ENCODE measurements at places on chromosomes 3 and 15.
A peak's percentile ranks its signal among the peaks of the same experiment; 100 is the strongest.

GRCh38 chr3:192042116-192042515 is 581.2 kb downstream of the PYDC2 start:
- DNase-seq: no peak

DNA sequence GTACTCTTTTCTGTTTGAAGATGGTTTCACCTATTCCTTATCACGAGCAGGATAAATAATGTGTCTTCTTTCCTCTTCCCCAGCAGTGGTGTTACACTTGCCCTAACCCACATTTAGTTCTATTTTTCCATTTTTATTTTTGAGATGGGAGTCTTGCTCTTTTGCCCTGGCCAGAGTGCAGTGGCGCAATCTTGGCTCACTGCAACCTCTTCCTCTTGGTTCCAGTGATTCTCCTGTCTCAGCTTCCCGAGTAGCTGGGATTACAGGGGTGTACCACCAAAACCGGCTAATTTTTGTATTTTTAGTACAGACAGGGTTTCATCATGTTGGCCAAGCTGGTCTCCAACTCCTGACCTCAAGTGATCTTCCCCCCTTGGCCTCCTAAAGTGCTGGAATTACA is 372.4 kb downstream of the FOXP1 start:
- DNase-seq: no peak

GRCh38 chr3:47890126-47890827 is 87.3 kb downstream of the DHX30 start:
- no peak for DNase-seq

DNA sequence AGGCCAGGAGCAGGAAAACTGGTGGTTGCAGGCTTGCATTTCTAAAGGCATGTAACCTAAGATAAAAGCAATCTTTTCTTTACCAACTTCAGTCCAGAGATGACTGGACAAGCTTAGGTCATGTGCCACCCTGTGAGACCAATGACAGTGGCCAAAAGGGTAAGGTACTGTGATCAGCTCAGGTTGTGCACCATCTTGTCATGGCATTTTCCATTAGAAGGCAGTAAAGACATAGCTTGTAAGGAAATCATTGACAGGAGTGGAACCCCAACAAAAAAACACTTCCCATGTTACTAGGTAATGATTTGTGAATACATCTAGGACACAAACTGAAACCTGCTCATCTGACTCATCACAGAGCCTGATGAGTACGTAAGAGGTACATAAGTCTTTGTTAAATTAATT is 35.2 kb downstream of the SSR3 start:
- DNase-seq: no peak

GRCh38 chr3:115834068-115834467 is 210.8 kb downstream of the GAP43 start:
- no peak for DNase-seq

DNA sequence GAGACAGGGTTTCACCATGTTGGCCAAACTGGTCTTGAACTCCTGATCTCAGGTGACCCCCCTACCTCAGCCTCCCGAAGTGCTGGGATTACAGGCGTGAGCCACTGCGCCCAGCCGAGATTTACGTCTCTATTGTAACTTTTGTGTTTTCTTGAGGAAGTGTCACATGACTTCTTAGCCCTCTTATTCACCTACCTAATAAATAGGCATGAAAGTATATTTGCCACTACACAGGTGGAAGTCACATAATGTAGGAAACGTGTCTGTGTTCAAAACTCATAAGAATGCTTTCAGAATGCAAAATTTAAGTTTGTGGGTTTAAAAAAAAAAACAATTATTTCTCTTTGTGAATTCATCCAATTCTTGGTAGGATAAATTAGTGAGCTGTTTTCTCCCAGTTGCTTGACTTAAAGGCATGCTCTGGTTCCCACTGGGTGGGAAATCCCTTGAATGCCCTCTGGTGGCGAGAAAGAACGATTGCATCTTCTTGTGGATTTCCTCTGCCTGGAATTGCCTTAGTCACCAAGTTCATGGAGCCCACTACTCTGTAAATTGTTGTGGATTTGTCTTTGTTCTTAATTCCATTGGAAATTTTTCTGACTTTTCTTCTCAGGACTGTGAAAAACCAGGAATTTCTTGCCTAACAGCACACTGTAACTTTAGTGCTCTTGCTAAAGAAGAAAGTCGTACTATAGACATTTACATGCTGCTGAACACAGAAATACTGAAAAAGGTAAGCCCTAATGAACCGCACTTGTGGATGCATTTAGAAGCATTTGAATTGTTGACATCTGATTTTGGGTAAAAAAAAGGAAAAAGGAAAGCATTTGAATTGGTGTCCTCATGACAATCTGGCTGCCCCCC is 82.2 kb upstream of the CTDSPL start:
- no peak for DNase-seq

DNA sequence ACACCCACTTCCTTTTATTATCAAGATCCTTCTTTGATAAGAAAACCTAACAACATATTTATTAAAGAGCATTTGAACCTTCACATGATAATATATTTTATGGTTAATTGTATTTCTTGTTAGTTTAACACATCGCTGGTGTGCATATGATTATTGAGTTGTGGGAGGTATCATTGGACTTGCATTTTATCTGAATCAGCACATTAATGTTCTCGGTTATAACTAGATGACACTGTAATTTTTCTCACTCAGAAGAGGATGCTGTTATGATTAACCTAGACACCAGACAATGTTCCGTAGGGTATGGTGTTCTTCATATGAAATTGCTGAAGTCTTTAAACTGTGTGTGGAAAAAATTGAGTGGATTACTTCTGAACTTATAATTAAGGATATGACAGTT is 1188.3 kb upstream of the EPHA6 start:
- DNase-seq: no peak

- DNase-seq: no peak
Measured at GRCh38 chr15:98855067-98855814, 152.4 kb downstream of the PGPEP1L start.

DNA sequence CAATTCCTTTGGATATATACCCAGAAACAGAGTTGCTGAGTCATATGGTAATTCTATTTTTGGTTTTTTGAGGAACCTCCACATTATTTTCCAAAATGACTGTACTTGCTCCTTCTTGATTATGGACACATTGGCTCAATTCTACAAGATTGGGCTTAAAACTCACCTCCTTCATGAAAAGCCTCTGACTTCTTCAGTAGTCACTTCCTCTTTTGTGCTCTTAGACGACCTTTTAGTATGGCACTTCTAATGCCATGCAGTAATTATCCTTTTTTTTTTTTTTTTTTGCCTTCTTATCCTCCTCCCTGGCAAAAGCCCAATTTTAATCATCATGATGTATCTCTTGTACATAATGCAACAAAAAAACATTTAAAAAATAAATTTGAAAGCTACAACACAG is 33.0 kb upstream of the ABHD17C start:
- DNase-seq: no peak

- no peak for DNase-seq
Measured at GRCh38 chr3:23781051-23781450, 24.7 kb upstream of the UBE2E1 start.

DNA sequence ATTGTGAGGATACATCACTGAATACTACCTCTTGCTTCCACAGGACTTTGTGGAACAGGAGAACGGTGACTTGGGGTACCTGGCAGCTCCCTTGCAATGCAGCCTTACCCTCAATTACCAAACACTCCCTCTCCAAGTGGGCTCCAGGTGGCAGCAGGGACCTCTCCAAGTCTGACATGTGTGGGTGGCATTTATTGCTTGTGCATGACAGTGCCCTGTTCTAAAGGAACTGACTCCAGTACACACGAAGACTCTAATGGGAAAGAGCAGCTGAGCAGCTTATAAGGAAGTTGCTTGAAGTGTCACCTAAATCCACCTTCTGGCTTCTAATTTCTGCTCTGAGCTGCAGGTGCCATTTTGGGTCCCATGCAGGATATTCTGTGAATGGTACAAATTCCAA is 174.1 kb upstream of the SLCO3A1 start:
- DNase-seq: no peak

DNA sequence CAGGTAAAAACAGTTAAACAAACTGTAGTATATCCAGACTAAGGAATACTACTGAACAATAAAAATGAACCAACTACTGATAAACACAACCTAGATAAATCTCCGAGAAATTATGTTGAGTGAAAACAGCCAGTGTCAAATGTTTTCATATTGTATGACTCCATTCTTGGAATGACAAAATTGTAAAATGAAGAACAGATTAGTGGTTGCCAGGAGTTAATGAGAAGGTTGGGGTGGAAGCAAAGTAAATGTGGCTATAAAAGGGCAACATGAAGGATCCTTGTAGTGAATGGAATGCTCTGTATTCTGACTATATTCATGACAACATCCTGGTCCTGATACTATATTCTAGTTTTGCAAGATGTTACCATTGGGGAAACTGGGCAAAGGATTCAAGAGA is 27.5 kb upstream of the ACKR4 start:
- no peak for DNase-seq

DNA sequence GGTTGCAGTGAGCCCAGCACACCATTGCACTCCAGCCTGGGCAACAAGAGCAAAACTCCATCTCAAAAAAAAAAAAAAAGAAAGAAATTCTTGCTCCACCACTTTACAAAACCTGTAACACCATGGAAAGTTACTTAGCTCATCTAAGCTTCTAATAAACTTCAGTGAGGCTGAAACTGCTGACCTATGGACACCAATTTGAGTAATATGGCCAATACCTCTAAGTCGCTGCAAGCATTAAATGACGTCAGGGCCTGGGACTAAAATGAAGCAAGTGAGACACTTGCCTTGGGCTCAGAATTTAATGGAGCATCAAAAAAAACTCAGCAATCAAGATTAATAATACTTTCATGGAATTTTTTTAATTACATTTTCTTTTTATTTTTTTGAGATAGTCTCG is 42.5 kb downstream of the ZMAT3 start:
- no peak for DNase-seq

DNA sequence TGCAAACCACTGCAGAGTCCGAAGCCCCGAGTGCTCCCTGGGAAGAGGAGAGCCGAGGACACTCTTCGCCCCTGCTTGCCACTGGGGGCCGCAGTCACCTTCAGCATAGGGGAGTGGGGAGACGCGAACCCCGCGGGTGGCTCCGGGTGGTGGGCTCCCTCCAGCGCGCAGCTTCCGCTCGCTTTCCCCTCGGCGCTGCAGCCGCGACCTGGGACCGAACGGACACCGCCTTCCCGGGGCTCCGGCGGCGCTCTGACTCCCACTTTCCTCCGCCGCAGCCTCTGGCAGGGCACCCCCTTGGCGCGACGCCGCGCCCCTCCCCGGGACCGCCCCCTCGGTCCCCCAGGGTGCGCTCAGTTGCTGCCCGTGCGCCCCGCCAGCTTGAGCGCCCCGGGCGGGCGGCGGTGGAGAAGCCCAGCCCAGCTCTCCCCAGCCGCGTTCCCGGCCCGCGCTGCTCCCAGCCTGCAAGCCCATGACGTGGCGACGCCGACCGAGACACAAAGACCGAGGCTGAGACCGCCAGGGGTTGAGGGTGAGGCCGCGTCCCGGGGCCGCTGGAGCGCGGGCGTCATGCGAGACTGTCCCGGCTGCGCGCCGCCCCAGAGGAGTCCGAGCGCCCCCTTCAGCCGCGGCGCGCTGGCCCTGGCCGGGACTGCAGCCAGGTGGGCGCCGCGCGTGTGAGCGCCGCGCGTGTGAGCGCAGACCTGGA is at the start of gene MINAR1:
TSS of gene MINAR1 (plus strand) at position 701 of the 709 bp plus-strand sequence. CDS start 23,812 bp downstream, outside the sequence.
- DNase-seq: no peak

- no peak for DNase-seq
Measured at GRCh38 chr3:66404197-66404596, 96.6 kb downstream of the LRIG1 start.

- no peak for DNase-seq
Measured at GRCh38 chr3:36911990-36912804, 32.7 kb downstream of the TRANK1 start.

DNA sequence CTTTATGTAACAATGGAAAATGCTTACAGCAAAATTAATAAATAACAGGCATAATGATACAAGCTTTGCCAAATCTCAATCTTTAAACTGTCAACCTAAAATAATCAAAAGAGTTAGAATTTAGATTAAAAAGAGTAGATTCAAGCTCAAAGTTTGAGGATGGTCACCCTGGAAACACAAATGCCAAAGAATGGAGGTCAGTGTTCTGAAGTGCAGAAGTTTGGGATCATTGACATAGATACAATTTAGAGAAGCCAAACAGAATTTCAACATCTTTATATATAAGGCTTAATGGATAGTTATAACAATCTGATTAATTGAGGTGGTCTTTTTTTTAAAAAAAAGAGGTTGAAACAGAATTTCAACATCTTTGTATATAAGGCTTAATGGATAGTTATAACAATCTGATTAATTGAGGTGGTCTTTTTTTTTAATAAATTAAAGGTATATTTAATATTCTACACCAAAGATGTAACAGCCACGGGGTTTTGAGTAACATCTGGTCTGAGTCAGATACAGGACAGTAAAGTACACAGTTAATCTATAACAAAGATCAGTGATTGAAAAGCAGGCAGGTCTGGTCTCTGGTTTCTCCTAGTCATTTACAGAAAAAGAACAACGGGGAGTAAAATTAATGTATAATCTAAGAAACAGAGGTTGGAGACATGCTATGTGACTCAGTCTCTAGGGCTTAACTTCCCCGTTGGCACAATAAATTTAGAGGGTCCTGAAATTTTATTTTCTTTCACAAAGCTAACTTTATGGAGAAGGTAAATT is 490.7 kb downstream of the GBE1 start:
- no peak for DNase-seq

GRCh38 chr15:50278496-50278895 is 13.0 kb upstream of the HDC start:
- no peak for DNase-seq

DNA sequence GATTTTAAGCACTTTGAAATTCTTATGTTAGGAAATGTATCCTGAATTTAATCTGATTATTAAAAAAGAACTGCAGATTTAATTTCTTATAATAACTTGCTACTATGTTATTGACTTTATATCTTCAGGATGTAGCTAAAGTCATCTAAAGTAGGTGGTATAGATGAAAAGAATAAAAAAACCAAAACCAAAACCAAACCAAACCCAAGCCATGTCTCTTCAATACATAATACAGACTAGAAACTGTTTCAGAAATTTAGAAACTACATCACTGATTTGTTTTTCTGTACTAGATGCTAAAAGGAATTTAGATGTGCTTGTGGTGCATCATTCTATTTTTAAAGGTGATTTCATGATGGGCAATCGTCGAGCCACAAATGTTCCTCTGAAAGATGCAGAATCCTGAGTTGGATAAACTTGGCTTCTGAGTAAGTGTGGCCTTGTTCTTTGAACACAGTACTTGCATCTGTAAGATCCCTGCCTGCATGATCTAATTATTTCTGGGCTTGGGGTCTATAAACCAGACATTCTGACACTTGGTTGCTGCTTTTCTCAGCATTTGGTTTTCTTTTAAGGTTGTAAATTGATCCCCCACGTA is 287.1 kb upstream of the SUCLG2 start:
- no peak for DNase-seq

- no peak for DNase-seq
Measured at GRCh38 chr3:42984701-42985100, 5.6 kb downstream of the GASK1A start.

GRCh38 chr15:25173241-25174028 is 218.6 kb downstream of the SNRPN start:
- peak; percentile 39 for DNase-seq

- DNase-seq: no peak
Measured at GRCh38 chr3:178325330-178325729, 210.9 kb upstream of the KCNMB2 start.

- DNase-seq: no peak
Measured at GRCh38 chr3:171542976-171543375, 82.8 kb upstream of the TNIK start.

- no peak for DNase-seq
Measured at GRCh38 chr3:122488262-122488973, 26.3 kb downstream of the KPNA1 start.

- DNase-seq: no peak
Measured at GRCh38 chr15:92715758-92716157, 60.2 kb upstream of the FAM174B start.
